B cell (primary cell): ENCODE measurements at places on chromosomes 6 and 20. TPM values are rescaled to one million over a fixed set of nuclear protein-coding genes. Genes with fewer than 3 reads are reported as not detected.
A peak's percentile ranks its signal among the peaks of the same experiment; 100 is the strongest.

SIM1 gene
- total RNA-seq: not detected in 2 replicates

DNA sequence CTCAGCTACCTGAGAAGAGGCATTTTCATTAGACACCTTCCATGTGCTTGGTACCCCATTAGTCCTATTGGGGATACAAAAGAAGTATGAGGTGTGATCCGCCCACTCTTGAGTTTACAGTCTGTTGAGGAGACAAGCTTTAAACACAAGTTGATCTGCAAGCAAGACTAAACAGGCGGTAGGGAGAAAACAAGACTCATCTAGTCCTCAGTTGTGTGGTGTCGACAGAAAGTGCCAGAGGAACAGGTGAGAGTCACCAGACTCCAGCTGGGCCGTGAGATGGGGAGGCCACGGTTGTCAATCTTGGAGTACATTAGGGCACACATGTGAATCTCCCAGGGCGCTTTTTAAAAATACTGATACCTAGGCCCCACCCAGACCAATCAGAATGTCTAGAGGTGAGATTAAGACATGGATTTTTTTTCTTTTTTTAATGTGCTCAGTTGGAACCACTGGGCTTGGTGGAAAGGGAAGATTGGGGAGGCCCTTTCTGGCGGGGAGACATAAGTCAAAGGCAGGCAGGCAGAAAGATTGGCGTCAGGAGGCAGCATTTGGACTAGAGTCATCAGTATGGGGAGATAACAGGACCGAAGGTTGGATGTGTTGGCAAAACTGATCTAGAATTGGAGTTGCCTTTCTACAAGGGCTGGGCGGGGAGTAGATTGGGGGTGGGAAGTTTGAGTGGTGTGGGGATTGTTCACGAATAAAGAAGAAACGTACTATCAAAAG, 10.4 kb downstream of the E2F3 start:
- H3K27ac ChIP-seq: no peak overlapping the region
- no peak overlapping the region for H3K4me3 ChIP-seq
- no peak for DNase-seq
- H3K27me3 ChIP-seq: no peaks in the 10 kb centered on the region
- peaks cover 41% of the 10 kb centered on the region for H3K4me1 ChIP-seq

BAG2 gene
- 4.6 and 4.7 TPM in 2 replicates for total RNA-seq

DNA sequence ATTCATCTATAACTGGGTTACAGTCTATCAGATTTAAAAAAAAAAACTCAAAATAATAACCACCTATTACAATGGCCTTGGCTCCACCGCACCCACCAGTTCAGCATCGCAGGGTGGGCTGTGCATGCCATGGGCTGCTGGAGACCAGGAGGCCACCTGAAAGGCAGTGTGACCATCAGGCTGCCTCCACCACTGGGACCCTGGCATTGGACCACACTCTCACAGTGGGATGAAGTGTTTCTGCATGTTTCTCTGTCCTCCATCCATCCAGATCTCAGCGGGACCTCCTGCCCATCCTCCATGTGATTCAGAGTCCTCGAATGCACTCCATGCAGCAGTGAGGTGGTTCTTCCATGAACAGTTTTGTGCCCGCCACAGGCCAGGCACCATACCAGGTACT, 206.1 kb upstream of the CST7 start:
- H3K27ac ChIP-seq: no peak overlapping the region
- no peaks in the 10 kb centered on the region for H3K36me3 ChIP-seq

- H3K4me1 ChIP-seq: no peaks in the 10 kb centered on the region
- H3K27me3 ChIP-seq: no peaks in the 10 kb centered on the region
- no peak for DNase-seq
- no peak overlapping the region for H3K4me3 ChIP-seq
Measured at GRCh38 chr6:162964488-162965140, 236.8 kb downstream of the PACRG start.

GRCh38 chr6:162849269-162849668, 121.5 kb downstream of the PACRG start:
- no peaks in the 10 kb centered on the region for H3K36me3 ChIP-seq
- H3K4me3 ChIP-seq: no peak overlapping the region
- H3K27me3 ChIP-seq: no peaks in the 10 kb centered on the region
- H3K27ac ChIP-seq: no peak overlapping the region

- no peak overlapping the region for H3K4me3 ChIP-seq
- H3K27me3 ChIP-seq: no peaks in the 10 kb centered on the region
- H3K4me1 ChIP-seq: no peaks in the 10 kb centered on the region
Measured at GRCh38 chr6:38113825-38114576, 294.5 kb downstream of the ZFAND3 start.

GRCh38 chr20:3164043-3164762, 4.5 kb upstream of the FASTKD5 start:
- H3K4me3 ChIP-seq: no peak overlapping the region
- peak; percentile 30 for DNase-seq
- peaks cover 9% of the 10 kb centered on the region for H3K27me3 ChIP-seq
- H3K4me1 ChIP-seq: peaks cover 15% of the 10 kb centered on the region

GRCh38 chr6:131762984-131763383, 44.8 kb upstream of the ENPP1 start:
- no peaks in the 10 kb centered on the region for H3K36me3 ChIP-seq
- no peaks in the 10 kb centered on the region for H3K4me1 ChIP-seq
- no peaks in the 10 kb centered on the region for H3K27me3 ChIP-seq
- no peak for DNase-seq
- no peak overlapping the region for H3K27ac ChIP-seq

TFAP2C gene
- total RNA-seq: not detected in 2 replicates

- H3K27me3 ChIP-seq: no peaks in the 10 kb centered on the region
- no peak for DNase-seq
- no peak overlapping the region for H3K27ac ChIP-seq
- no peaks in the 10 kb centered on the region for H3K4me1 ChIP-seq
Measured at GRCh38 chr6:18579166-18579565, 192.0 kb downstream of the RNF144B start.

GRCh38 chr6:18326980-18327379, 60.2 kb upstream of the RNF144B start:
- DNase-seq: no peak
- peaks cover 31% of the 10 kb centered on the region for H3K4me1 ChIP-seq
- no peak overlapping the region for H3K27ac ChIP-seq
- H3K36me3 ChIP-seq: no peaks in the 10 kb centered on the region
- no peaks in the 10 kb centered on the region for H3K27me3 ChIP-seq

- DNase-seq: no peak
- H3K4me3 ChIP-seq: no peak overlapping the region
- peaks cover 2% of the 10 kb centered on the region for H3K27me3 ChIP-seq
- H3K36me3 ChIP-seq: no peaks in the 10 kb centered on the region
- no peak overlapping the region for H3K27ac ChIP-seq
Measured at GRCh38 chr6:12636336-12636735, 80.2 kb upstream of the PHACTR1 start.

DLL1 gene
- 4.5 and 6.8 TPM in 2 replicates for total RNA-seq

GRCh38 chr6:149694921-149695320, 23.0 kb downstream of the LATS1 start:
- H3K36me3 ChIP-seq: peaks cover 11% of the 10 kb centered on the region
- H3K4me3 ChIP-seq: no peak overlapping the region
- no peak overlapping the region for H3K27ac ChIP-seq
- H3K4me1 ChIP-seq: no peaks in the 10 kb centered on the region
- DNase-seq: no peak

C6orf58 gene
- not detected in 2 replicates for total RNA-seq

DNA sequence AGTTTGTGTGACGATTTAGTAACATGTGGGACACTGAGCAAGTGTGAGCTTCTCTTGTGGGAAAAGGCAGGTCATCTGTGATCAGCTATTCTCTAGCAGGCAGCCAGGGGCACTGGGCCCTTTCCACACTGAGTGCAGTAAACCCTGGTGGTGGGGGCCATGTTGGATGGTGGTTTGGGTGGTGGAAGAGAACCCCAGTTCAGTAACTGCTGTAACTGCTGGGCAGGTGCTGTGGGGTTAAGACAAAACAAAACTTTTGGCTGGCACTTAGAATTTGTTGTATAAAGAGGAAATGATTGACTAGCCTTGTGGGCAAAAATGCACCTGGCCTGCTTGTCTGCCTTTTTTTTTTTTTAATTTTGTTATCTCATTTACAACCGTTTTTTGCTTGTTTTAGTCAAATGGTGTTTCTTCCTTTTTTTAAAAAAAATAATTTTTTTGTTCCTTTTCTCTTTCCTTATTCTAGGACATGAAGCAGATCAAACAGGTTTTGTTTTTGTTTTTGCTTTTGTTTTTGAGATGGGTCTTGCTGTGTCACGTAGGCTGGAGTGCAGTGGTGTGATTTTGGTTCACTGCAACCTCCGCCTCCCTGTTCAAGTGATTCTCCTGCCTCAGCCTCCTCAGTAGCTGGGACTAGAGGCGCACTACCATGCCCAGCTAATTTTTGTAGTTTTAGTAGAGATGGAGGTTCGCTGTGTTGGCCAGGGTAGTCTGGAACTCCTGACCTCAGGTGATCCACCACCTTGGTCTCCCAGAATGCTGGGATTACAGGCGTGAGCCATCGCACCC, 59.8 kb downstream of the IGF2R start:
- H3K4me1 ChIP-seq: peaks cover 22% of the 10 kb centered on the region
- DNase-seq: peak; percentile 45
- H3K4me3 ChIP-seq: no peak overlapping the region
- H3K27me3 ChIP-seq: no peaks in the 10 kb centered on the region
- H3K27ac ChIP-seq: peak overlapping the region; percentile 23
- H3K36me3 ChIP-seq: peaks cover 3% of the 10 kb centered on the region

DNA sequence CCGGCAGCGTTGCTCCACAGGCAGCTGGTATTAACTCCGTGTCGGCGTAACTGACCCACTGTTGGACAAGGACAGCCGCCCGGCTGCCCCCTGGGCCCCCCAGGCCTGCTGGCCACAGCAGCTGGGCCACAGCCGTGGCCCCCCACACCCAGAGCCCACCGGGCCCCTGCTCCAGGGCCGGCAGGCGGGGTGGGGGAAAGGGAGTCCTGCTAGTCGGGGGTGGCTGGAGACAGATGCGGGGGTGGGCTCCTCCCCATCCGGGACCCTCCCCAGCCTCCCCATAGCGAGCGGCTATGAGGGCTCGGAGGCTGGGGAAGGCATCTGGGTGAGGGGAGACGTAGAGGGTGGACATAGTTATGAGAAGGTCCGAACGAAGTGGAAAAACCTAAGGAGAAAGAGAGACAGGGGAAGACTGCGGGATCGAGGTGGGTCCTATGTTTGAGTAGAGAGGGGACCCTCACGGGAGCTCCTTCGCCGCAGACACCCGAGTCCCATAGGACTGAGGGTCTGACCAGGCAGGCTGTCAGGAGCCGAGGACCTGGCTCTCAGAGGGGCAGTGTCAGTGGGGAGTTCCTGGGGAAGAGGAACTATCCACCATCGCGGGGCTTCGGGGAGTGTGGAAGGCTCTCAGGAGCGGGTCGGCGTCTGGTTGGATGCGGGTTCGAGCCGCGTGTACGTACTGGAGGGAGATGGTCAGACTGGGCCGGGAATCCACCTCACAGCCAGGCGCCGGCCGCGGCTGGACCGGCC, 511 bp downstream of the VARS1 start:
- peak overlapping the region; percentile 96 for H3K4me3 ChIP-seq
- peak; percentile 40 for DNase-seq
- H3K36me3 ChIP-seq: peaks cover 28% of the 10 kb centered on the region
- peaks cover 66% of the 10 kb centered on the region for H3K4me1 ChIP-seq
- no peaks in the 10 kb centered on the region for H3K27me3 ChIP-seq

- DNase-seq: no peak
- no peak overlapping the region for H3K27ac ChIP-seq
- no peak overlapping the region for H3K4me3 ChIP-seq
- H3K4me1 ChIP-seq: no peaks in the 10 kb centered on the region
- H3K27me3 ChIP-seq: peaks cover 2% of the 10 kb centered on the region
- no peaks in the 10 kb centered on the region for H3K36me3 ChIP-seq
Measured at GRCh38 chr20:3727401-3728021, 5.0 kb upstream of the HSPA12B start.

RAET1L gene
- total RNA-seq: not detected in 2 replicates

DNA sequence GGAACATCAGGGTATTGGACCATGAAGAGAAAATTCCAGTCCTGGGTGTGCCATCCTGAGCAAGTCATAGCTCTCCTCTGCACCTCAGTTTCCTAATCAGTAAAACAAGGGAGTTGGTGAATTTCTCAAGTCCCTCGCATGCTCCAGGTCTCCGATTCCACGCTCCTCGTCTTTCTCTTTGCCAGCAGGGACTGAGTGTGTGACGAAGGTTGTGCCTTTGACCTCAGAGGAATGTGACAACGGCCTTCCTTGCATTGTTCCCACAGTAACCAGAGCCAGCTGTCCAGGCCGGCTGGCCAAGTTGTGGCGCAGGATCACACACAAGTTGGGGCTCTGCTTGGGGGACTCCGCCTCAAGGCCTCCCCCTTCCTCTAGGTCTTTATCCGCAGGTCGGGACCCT, 217.3 kb downstream of the ATXN1 start:
- no peak overlapping the region for H3K27ac ChIP-seq
- no peak for DNase-seq
- H3K27me3 ChIP-seq: no peaks in the 10 kb centered on the region
- H3K4me1 ChIP-seq: no peaks in the 10 kb centered on the region
- H3K36me3 ChIP-seq: no peaks in the 10 kb centered on the region

DNA sequence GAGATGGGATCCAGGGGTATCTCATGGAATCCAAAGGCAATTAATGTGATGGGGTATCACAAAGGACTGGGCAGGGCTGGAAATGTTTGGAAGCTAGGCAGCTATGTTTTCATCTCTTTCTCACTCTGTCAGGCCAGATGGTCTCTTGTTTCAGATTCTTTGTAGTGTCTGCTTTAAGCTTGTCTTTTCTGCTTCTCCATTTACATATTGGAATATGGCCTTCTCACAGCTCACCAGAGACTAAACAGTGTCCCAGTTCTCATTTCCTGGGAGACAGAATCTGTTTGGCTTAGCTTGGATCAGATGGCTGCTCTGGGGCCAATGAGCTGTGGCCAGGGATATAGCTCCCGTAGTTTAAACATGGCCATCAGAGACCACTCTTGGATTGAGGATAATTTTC, 78.9 kb downstream of the SLC35F1 start:
- no peak for DNase-seq
- no peak overlapping the region for H3K27ac ChIP-seq
- H3K36me3 ChIP-seq: no peaks in the 10 kb centered on the region
- no peak overlapping the region for H3K4me3 ChIP-seq
- no peaks in the 10 kb centered on the region for H3K27me3 ChIP-seq
- H3K4me1 ChIP-seq: no peaks in the 10 kb centered on the region

AVP gene
- 4.5 and 7.0 TPM in 2 replicates for total RNA-seq

DNA sequence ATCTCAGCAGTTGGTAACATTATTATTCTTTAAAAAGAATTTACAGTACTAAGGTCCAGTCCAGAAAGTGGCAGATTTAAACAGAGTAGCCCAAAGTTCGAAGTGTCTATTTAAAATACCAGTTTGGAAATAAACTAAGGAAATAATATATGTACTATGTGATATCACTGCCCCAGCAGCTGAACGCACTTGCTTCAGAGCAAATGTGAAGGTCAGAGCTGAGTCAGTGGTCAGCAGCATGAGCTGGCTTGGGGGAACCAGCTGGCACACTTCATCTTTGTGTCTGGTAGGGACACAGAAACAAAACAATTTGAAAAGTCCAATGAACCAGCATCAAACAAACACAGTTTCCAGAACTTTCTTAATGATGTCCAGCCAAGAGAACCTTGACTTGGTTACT, 15.4 kb downstream of the TMEM14B start:
- H3K27ac ChIP-seq: no peak overlapping the region
- no peaks in the 10 kb centered on the region for H3K27me3 ChIP-seq
- DNase-seq: no peak
- H3K4me1 ChIP-seq: no peaks in the 10 kb centered on the region

PDYN gene
- total RNA-seq: not detected in 2 replicates

BPIFB2 gene
- not detected in 2 replicates for total RNA-seq

LY6G6F gene
- total RNA-seq: not detected in 2 replicates

THBS2 gene
- total RNA-seq: not detected in 2 replicates

BPI gene
- total RNA-seq: 0.44 TPM in 1 of 2 replicates, not detected in the other

SIRPD gene
- total RNA-seq: not detected in 2 replicates

HLA-DQA2 gene
- 171 and 173 TPM in 2 replicates for total RNA-seq
